Stimulated activated CD4-positive, alpha-beta T cell treated with anti-CD3 and anti-CD28 coated beads, TNF-alpha, amount 100 ng/mL, for 4 hours (primary cell): ENCODE measurements at places on chromosomes 7 and 10.

GRCh38 chr7:140625908-140626868, 14.4 kb downstream of the DENND2A start:
- DNase-seq: no peak

- no peak for DNase-seq
Measured at GRCh38 chr10:48330269-48330668, 23.8 kb downstream of the MAPK8 start.

GRCh38 chr7:64908358-64908757, 5.3 kb downstream of the ZNF273 start:
- no peak for DNase-seq

- no peak for DNase-seq
Measured at GRCh38 chr7:92391071-92391470, 56.2 kb upstream of the GATAD1 start.

- peak; percentile 27 for DNase-seq
Measured at GRCh38 chr10:31927884-31928548, 615 bp downstream of the ARHGAP12 start.

DNA sequence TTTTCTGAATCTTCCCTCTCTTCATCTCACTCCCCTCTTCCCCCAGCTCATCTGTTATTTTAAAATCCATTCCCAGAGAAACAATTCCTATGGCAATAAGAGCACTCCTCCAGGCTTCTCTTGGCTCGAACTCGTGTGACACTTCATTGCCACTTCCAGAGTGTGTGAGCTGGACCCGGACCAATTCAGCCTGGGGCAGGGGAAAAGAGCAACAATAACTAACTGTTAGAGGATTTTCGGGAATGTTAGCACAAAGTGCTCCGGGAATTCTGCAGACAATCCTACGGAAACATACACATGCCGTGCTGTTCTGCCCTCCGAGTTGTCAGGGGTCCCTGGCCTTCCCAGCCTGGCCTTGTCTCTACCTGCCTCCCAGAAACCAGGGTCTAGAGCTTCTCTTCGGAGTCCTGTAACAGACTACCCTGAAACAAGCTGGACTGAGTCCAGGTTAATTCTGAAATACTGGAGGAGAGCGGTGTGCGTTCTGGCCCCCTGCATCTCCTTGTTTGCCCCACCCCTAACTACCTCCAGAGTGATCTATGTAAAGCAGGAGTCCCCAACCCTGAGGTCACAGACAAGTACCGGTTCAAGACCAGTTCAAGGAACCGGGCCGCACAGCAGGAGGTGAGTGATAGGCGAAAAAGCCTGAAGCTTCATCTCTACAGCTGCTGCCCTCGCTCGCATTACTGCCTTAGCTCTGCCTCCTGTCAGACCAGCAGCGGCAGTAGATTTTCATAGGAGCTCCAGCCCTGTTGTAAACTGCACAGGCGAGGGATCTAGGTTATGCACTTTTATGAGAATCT, 11.3 kb downstream of the COL26A1 start:
- no peak for DNase-seq

DNA sequence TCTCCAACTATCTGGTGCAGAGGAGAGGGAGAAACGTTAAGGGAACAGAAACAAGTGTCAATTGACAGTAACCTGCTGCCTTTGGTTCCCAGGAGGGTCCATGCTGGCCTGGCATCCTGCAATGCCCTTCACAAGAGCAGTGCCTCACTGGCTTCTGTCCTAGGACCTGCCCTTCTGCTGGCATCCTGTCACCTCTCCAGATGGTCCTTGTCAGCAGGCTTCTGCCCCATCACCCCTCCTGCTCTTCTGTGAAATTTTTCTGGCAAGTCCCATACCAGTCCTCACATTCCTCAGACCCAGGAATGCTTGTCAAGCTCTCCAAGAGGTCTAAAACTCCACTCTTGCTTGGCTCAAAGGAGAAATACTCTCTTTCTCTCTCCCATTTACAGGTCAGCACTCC, 34.2 kb downstream of the C10orf67 start:
- DNase-seq: no peak

- no peak for DNase-seq
Measured at GRCh38 chr10:103013416-103013815, 95.3 kb downstream of the CNNM2 start.

GRCh38 chr7:82677493-82677892, 233.9 kb upstream of the CACNA2D1 start:
- peak; percentile 6 for DNase-seq

DNA sequence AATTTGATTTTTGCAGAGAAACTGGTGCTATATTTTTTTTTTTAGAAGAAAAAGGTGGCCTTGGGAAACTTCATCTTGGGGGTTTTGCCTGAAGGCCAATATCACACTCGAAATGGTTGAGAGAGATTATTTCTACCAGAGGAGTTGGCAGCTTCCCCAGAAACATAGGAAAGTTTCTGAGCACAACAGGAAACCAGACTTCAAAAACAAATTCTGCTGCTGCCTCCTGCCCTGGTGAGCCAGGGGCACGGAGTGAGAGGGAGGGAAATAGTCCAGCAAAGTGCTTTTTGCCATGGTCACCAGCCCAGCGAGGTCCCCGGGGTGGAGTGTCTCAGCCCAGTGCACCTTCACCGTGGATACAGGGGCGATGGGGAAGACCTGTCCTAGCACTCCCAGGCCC, 61.1 kb downstream of the FOXI2 start:
- no peak for DNase-seq
